ENCODE measurements at places on chromosomes 7 and 10.

DNA sequence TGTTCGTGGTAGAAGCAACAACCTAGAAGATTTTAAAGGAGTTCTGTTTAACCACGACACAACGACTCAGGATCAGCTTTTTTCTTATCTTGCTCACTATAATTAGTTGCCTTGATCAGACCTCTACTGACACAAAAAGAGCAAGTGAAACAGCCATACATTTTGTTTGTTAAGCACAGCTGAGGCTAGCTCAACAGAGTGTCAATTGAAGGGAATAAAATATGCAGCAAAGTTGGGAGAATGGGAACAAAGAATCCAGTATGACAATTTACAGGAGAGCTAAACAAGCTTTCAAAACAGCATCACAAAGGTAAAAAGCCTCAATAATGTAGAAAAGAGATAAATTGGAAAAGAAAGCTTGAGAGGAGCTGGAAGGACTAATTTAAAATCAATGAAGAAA lies 40.5 kb upstream of the HERPUD2 start:
- DNase-seq, result no peak

DNA sequence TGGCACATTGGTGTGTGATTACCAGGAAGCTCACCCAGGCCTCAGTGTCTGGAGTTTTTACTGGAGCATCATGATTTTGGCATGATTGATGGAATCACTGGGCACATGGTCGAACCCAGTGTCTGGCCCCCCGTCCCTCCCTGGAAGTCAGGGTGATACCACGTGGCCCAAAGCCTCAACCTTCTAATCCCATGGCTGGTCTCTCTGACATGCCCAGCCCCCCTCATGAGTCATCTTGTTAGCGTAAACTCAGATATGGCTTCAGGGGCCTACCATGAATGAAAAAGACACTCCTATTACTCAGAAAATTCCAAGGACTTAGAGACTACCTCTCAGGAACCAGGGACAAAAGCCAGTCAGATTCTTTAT lies 109.3 kb downstream of the GRK5 start:
- DNase-seq, result no peak

DNA sequence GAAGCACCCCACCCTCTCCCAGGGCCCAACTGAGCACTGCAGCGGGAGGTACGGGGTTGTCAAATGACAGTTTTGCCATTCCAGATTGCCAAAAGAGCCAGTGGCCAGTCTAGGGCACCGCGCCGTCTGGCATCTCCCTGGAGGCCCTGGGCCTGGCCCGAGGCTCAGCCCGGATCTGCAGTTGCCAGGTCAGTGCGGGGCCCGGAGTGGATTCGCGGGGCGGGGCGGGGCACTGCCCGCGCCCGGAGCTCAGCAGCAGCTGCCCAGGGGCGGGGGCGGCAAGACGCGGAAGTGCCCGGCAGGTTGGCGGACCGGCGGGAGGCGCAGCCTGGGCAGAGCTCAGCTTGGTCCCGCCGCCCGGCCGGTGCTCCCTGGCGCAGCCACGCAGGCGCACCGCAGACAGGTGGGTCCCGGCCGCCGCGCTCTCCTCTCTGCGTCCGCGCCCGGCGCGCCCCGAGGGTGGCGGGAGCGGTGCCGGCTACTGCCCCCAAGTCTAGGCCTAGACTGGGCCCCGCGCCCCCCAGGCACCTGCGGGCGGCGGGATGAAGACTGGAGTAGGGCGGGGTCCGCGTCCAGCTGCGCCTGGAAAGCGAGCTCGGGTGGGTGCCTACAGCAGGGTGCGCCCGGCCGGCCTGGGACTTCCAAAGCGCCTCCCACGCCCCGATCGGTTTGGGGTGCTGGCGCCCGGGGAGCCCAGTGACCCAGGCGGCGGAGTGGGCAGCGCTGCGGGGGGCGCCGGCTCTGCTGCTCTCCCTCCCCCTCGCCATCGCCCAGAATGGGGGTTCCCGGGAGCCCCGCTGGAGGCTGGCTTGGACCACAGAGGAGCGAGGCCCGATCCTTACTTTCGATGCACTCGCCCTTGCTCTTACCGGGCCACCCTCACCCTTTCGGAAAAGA lies at the start of gene IRF5:
Gene IRF5 (plus strand): TSS at position 281 of the 897 bp plus-strand sequence. CDS start 4,155 bp downstream, outside the sequence.
- DNase-seq, result no peak

GRCh38 chr7:51289623-51290303 lies 26.8 kb downstream of the COBL start:
- DNase-seq, result peak; percentile 83

DNA sequence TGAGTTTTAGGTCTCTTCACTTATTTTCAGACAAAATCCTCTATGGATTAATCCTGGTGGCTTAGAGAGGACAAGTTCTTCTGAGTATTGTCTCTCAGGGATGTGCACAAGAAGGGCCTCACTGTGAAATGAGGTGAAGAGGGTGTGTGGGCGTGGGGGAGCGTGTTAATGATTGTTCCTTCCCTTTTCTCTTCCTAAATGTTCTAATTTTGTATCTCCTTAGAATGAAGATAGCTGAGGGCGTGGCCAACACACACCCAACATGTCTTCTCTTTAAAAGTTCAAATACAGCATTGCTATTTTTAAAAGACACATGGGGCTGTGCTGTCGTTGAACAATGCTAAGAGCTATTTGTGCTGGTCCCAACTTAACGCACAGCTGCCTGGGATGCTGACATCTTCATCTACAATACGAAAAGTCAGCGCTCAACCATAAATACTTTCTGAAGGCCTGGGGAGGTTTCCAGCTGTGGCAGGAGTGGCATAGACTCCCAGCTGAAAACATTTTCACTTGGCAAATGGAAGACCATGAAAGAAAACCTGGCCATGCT lies 135.9 kb downstream of the JCAD start:
- DNase-seq, result no peak

- no peak for DNase-seq
These were observed 24.6 kb upstream of the PLEKHA1 start for GRCh38 chr10:122349758-122350369.

DNA sequence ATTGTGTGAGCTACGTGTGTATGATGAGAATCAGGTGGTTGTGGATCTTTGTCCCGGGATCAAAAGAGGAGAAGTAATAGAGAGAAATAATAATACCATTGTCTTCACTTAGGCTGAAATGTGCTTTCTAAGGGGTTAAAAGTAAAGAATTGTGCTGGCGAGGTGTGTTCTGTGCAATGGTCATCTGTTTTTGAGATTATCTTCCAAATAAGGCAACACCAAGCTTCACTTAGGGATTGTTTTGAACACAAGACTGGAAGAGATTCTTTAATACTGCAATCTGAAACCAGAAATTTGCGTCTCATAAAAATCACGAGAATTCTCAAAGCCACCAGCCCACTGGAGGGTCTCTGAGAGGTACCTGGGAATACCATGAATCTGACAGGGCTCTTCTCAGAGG lies 84.2 kb downstream of the ARID5B start:
- no peak for DNase-seq

DNA sequence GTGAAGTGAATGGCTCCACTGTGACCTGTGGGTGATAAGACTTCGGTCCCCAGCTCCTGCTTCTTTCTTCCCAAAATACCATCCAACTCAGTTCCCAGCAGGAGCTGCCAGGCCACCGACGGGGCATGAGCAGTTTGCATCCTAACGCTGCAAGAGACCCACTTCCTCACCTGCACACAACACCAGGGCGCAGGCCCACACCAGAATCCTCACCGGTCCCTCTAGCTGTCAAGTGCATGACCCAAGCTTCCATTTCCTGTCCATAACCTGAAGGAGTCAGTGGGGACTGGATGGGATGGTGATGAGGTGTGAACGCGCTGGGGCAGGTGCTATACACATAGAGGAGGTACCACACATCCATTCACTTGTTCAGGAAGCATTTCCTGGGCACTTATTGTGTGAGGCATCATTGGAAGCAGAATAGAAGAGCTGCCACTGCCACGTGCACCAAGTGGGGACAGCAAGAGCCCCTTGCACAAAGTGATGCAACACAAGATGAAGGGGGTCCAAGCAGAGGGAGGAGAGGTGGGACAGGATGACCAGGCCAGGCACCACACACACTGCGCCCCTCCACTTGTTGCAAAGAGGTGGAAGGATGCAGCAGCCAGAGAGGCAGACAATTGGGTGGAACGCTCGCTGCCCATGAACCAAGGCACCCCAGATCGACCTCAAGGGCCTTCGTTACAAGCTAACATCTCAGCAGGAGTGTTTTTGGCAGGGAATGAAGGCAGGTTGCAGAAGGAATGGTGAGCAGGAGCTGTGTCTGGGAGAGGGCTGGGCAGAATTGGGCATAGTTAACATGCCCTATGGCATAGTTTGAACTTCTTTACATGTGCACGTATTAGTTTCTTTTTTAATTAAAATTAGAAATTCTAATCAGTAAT lies 605.8 kb upstream of the MGMT start:
- DNase-seq, result no peak

DNA sequence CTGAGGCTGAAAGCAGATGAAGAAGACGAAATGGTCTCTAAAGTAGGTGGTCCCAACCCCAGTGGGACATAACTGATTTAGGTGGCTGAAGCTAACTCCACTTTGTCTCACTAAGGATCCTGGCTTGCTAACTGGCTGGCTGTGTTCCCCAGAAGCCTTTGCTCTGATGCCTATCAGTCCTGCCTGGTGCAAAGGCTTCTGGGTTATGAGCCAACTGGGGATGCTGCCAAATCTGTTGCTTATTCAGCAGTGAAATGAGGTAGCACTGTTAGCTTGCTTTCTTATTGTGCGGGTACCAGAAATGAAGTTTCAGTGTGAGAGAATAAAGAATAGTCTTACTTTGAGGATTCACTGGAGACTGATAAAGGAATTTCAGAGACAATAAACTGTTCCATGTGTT lies 18.1 kb downstream of the PRKG1 start:
- DNase-seq, result peak; percentile 55

GRCh38 chr7:1234049-1234880 lies 1.6 kb downstream of the UNCX start:
- DNase-seq, result no peak

DNA sequence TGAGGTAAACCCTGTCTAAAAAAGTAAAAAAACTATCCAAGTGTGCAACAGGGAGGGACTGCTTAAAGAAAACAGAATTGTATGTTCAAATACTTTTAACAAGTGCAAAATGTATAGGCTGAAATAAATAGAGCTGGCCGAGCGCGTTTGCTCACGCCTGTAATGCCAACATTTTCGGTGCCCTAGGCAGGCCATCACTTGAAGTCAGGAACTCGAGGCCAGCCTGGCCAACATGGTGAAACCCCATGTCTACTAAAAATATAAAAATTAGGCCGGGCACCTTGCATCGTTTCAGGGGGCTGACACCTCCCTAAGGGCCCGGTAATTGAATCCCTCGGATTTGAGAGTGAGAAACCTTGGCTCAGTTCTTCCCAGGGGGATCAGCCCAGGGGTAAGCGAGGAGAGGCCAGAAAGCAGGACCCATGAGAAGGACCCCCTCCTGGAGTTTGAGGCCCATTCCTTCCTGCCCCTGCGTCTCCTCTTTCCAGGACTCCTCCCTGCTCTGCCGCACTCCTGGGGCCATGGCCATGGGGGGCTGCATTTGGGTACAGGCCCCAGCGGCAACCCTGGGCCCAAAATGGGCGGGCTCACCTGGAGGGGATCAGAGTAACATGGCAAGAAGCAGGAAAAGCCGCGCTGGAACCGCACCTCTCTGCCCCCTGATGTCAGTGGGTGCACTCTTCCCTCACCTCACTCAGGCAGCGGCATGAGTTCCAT lies 75.5 kb upstream of the TMEM248 start:
- no peak for DNase-seq

DNA sequence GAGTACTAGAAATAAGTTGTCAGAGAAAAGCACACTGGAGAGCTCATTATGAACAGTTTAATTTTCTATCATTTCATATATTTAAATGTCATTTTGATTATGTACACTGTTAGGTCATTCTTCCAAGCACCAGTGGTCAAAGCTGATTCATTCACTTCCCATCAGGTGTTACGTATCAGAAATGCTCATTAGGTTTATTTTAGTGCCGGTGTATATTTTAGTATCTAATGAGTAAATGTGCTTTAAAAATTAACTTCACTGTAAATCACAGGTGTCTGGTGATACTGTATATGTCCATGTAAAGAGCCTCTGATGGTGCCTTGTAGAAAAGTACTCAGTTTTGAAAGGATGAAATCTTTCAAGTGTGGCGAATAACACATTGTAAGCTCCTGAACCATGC lies 3.5 kb downstream of the DMTF1 start:
- no peak for DNase-seq

GRCh38 chr7:12898620-12899019 lies 211.2 kb downstream of the ARL4A start:
- DNase-seq, result no peak

DNA sequence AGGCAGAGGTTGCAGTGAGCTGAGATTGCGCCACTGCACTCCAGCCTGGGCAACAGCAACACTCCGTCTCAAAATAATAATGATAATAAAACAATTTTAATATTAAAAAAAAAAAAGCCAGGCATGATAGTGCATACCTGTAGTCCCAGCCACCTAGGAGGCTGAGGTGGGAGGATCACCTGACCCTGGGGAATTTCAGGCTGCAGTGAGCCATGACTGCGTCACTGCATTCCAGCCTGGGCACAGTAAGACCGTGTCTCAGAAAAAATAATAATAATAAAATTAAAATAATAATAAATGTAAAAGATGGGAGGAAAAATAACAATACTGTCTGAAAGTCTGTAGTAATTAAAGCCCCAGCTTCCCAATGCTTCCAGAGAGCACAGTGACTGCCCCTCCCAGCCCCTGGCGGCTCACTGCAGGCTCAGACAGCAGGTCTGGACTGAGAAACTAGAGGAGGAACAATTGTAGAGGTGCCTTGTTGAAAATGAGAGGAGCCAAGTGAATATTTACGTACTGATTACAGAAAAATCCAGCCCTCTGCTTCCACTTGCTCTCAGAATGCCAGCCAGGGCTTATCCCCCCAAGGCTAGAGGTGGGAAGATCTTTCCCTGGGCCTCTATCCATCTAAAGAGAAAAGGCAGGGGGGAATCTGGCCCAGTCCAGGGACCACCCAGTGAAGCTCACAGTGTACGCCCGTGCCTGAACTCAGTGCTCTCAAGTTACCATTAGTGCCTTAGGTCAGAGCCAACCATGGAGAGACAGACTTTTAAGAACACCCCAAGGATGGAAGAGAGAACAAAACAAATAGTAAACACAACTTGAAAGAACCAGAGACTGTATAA lies 112.8 kb downstream of the PARD3 start:
- no peak for DNase-seq

GRCh38 chr10:132637477-132638129 lies 100.0 kb downstream of the INPP5A start:
- DNase-seq, result peak; percentile 87

DNA sequence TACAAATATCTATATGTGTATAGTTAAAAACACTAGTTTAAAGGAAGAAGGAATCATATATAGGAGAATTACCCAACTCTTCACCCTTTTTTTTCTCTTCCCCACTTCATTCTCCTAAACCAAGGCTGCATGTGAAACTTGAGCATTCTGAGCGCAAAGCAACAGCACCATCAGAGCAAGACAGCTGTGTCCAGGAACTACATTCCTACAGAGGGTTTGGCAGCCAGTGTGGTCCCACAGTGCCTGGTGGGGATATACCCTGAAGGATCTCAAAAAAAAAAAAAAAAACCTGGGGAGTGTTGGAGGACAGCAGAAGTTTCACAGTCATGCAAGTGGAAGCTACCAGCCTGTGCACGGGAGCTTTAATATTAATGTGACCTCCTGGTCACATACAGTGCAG lies 310.4 kb downstream of the CTNNA3 start:
- DNase-seq, result no peak

- no peak for DNase-seq
These were observed 12.7 kb downstream of the SLIT1 start for GRCh38 chr10:97173036-97173435.
